Pericardium fibroblast (primary cell): ENCODE measurements at places on chromosomes 13 and 19. TPM values are rescaled to one million over a fixed set of nuclear protein-coding genes. Genes with fewer than 3 reads are reported as not detected.

PRODH2 gene
- not detected in 2 replicates for total RNA-seq

ZNF382 gene
- 2.6 and 10.6 TPM in 2 replicates for total RNA-seq

CALR3 gene
- total RNA-seq = not detected in 2 replicates

LRRC25 gene
- 0.12 TPM in 1 of 2 replicates, not detected in the other for total RNA-seq

CAMSAP3 gene
- total RNA-seq = not detected in 2 replicates

KANK3 gene
- 0.12 and 0.68 TPM in 2 replicates for total RNA-seq

SMIM44 gene
- not detected in 2 replicates for total RNA-seq

ZNF665 gene
- total RNA-seq = 0.58 and 2.5 TPM in 2 replicates

ZNF234 gene
- 3.9 and 4.0 TPM in 2 replicates for total RNA-seq

RAD23A gene
- 60.3 and 70.8 TPM in 2 replicates for total RNA-seq

DENND1C gene
- 0.09 TPM in 1 of 2 replicates, not detected in the other for total RNA-seq

TEX30 gene
- total RNA-seq = 4.2 and 5.7 TPM in 2 replicates

RASL11A gene
- total RNA-seq = 6.1 and 8.1 TPM in 2 replicates

GNG7 gene
- total RNA-seq = 0.58 and 0.68 TPM in 2 replicates
